ENCODE measurements at places on chromosomes 1 and 21. TPM values are rescaled to one million over a fixed set of nuclear protein-coding genes. Genes with fewer than 3 reads are reported as not detected.

DNA sequence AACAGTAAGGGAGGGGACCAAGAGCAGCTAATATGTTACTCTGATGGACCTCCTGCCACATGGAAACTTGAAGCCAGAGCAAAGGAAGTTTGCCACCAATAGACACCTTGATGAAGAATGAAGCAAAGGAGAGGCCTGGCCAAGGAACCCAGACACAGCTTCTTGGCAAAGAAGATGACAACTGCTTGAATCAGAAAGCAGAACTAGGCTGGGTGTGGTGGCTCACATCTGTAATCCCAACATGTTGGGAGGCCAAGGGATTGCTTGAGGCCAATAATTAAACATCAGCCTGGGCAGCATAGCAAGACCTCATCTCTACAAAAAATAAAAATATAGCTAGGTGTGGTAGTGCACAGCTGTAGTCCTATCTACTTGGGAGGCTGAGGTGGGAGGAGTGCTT is 31.7 kb upstream of the CAPZB start:
- no peak for DNase-seq
- H3K4me1 ChIP-seq, result peaks cover 4% of the 10 kb centered on the region
- no peaks in the 10 kb centered on the region for H3K36me3 ChIP-seq
- no peaks in the 10 kb centered on the region for H3K27me3 ChIP-seq

C1QC gene
- polyA plus RNA-seq, result 27.8 TPM

ZDHHC18 gene
- 6.3 TPM for polyA plus RNA-seq

C8B gene
- 0.25 TPM for polyA plus RNA-seq

GRCh38 chr1:24714859-24715520 is 30.3 kb upstream of the CLIC4 start:
- H3K27ac ChIP-seq, result no peak overlapping the region
- DNase-seq, result no peak
- H3K27me3 ChIP-seq, result no peaks in the 10 kb centered on the region
- no peak overlapping the region for H3K4me3 ChIP-seq
- peaks cover 16% of the 10 kb centered on the region for H3K4me1 ChIP-seq

UBL4B gene
- polyA plus RNA-seq, result not detected

TOR3A gene
- 10.6 TPM for polyA plus RNA-seq

GRCh38 chr1:227218870-227219573 is 99.3 kb downstream of the CDC42BPA start:
- peaks cover 3% of the 10 kb centered on the region for H3K4me1 ChIP-seq
- no peak overlapping the region for H3K4me3 ChIP-seq
- no peaks in the 10 kb centered on the region for H3K27me3 ChIP-seq
- peak; percentile 48 for DNase-seq
- H3K27ac ChIP-seq, result no peak overlapping the region

TMEM82 gene
- polyA plus RNA-seq, result 0.10 TPM

DNA sequence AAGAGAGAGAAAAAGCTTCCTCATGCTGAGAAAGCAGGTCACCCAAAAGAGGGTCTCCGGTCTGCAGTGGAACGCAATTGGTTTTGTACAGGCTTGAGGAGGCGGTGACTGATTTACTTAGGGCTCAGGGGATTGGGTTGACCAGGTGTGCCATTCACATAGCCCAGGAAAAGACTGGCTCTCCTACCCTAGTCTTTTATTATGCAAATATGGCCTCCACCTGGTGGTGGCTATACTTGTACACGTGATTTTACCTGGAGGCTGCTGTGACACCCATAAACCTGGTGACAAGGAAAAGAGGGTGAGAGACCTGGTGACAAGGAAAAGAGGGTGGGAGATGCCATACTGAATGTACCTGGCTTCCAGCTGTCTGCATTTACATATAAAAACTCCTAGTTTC is 49.9 kb downstream of the DNTTIP2 start:
- H3K27ac ChIP-seq, result no peak overlapping the region
- no peaks in the 10 kb centered on the region for H3K36me3 ChIP-seq
- DNase-seq, result no peak
- no peaks in the 10 kb centered on the region for H3K27me3 ChIP-seq

GRCh38 chr1:177817937-177818875 is 151.7 kb downstream of the SEC16B start:
- no peaks in the 10 kb centered on the region for H3K27me3 ChIP-seq
- H3K4me1 ChIP-seq, result no peaks in the 10 kb centered on the region
- H3K36me3 ChIP-seq, result no peaks in the 10 kb centered on the region
- no peak for DNase-seq

GRCh38 chr1:1111516-1112236 is 4.2 kb downstream of the C1orf159 start:
- no peaks in the 10 kb centered on the region for H3K27me3 ChIP-seq
- DNase-seq, result no peak
- H3K27ac ChIP-seq, result no peak overlapping the region
- peaks cover 19% of the 10 kb centered on the region for H3K4me1 ChIP-seq
- peaks cover 24% of the 10 kb centered on the region for H3K36me3 ChIP-seq

GRCh38 chr21:37534431-37534830 is 167.9 kb downstream of the DYRK1A start:
- H3K27me3 ChIP-seq, result peaks cover 41% of the 10 kb centered on the region
- H3K4me1 ChIP-seq, result peaks cover 14% of the 10 kb centered on the region
- no peak overlapping the region for H3K4me3 ChIP-seq
- no peak for DNase-seq
- H3K36me3 ChIP-seq, result no peaks in the 10 kb centered on the region

HES4 gene
- polyA plus RNA-seq, result 29.3 TPM

GRCh38 chr21:42061986-42062235 is 9.2 kb upstream of the UMODL1 start:
- peaks cover 49% of the 10 kb centered on the region for H3K4me1 ChIP-seq
- H3K36me3 ChIP-seq, result no peaks in the 10 kb centered on the region
- no peak for DNase-seq
- H3K4me3 ChIP-seq, result no peak overlapping the region
- no peak overlapping the region for H3K27ac ChIP-seq

DNA sequence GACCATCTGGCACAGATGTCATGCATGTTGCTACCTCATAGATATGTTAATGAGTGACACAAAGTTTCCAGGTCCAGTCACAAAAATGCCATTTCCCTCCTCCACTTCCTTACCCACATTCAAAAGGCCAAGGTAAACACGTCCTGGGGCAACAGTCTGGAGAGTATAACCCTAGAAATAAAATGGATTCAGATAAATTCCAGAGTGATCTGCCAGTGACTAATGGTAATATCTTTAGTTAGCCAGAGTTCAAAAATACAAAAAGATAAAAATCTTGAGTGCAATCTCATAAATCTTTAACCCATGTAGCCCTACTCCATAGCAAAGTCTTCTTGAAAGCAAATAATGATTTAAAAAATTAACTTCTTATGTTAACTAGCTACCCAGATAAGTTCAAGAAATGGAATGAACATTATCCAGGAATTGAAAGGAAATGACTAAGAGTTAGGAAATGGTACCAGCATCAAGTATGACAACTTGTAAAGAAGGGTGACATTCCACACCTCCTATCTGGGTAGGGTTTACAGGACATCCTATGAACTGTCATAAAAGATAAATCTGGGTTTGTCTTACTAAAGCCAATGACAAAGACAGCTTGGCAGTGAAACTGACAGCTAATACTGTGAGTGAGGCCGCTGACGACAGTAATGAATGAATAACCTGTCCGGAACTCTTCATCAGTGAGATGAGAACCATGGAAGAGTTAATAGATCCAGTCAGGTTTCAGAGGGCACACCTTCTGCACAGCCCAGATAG is 18.1 kb downstream of the RGS2 start:
- H3K27ac ChIP-seq, result no peak overlapping the region
- H3K4me3 ChIP-seq, result no peak overlapping the region
- no peaks in the 10 kb centered on the region for H3K36me3 ChIP-seq
- no peaks in the 10 kb centered on the region for H3K27me3 ChIP-seq

DNA sequence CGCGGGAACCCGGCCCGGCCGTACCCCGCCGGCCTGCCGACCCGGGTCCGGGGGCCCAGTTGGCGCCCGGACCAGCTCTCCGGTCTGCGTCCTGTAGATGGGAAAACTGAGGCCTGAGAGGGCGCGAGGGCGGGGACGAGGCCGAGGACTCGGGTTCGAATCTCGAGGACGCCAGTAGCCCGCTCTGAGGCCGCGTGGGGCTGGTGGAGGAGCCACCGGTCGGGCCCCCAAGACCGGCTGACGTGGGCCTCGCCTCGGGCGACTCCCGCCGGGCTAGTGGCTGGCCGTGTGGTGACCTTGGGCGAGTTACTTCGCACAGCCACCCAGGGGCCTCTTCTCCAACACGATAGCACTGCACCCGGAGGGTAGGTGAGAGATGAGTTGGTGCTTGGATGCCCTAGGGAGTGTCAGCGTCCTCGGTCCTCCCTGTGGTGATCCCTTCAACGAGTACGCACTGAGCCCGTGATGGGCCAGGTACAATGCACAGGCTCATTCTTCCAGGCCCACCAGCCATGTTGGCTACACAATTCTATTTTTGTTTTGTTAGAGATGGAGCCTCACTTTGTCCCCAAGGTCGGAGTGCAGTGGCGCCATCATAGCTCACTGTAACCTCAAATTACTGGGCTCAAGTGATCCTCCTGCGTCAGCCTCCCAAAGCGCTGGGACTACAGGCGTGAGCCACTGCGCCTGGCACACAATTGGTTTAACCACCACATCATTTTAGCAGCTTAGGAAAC is 404 bp upstream of the SCMH1 start:
- H3K27me3 ChIP-seq, result no peaks in the 10 kb centered on the region
- no peaks in the 10 kb centered on the region for H3K36me3 ChIP-seq
- no peak for DNase-seq
- H3K4me3 ChIP-seq, result peak overlapping the region; percentile 90

GRCh38 chr21:27567381-27567780 is 600.5 kb upstream of the ADAMTS5 start:
- no peaks in the 10 kb centered on the region for H3K27me3 ChIP-seq
- DNase-seq, result no peak
- no peak overlapping the region for H3K27ac ChIP-seq

DNA sequence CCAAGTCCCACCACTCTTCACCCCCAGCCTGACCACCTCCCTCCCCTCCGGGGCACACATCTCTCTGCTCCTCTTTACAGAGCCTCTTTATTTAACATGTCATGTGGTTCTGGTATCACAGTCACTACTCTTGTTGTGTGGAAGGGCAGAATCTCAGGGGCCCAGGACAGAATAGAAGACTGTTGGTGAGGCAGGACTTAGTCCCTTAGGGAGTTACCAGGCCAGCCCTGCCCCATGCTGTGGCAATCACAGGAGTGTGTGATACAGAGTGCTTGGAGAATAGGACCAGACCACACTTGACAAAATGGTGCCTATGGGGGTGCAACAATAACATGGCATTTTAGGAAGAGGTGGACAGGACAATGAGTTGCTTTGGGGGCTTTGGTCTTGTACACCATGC is 43.0 kb upstream of the CRNN start:
- H3K36me3 ChIP-seq, result no peaks in the 10 kb centered on the region
- H3K27me3 ChIP-seq, result no peaks in the 10 kb centered on the region
- H3K4me1 ChIP-seq, result peaks cover 11% of the 10 kb centered on the region
- no peak for DNase-seq
- no peak overlapping the region for H3K4me3 ChIP-seq

GRCh38 chr21:46424621-46425020 is 34.1 kb upstream of the DIP2A start:
- H3K27ac ChIP-seq, result no peak overlapping the region
- H3K4me1 ChIP-seq, result no peaks in the 10 kb centered on the region
- H3K4me3 ChIP-seq, result no peak overlapping the region

DNA sequence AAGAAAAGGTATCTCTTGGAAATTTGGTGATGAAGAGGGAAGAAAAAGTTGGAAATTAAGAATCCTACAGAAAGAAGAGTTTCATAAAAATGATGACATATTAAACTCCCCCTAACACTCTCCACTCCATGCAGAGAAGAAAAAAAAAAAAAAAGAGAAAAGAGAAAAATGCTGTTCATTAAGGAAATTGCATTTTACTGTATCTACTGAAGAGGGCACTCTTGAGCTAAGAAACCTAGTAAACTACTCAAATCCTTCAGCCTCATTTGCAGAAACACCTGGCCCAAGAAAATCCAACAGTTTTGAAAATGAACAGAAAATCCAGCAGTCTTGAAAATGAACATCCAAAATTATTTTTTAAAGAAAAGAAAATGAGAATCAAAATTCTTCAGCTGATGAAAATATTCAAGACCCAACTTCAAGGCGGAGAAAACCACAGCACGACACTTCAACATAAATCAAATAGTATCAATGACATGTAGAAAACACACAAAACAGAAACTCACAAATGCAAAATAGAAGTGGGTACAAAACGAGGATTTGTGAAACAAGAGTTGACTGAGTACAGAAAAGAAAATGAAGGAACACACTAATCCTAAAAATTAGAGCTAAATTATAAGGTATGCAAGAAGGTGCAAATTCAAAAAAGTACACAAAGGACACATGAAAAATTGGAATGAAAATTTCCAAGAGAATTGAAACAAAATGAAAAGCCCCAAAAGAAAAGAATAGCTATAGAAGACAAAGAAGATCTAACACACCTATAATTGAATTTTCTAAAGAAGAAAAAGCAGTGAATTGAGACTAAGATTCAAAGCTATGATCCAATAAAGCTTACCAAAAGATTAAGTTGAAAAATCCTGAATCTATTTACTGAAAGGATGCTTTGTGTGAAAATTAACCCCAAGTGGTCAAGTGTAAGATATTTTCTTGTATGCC is 73.2 kb upstream of the DNAJC6 start:
- H3K4me3 ChIP-seq, result no peak overlapping the region
- H3K27ac ChIP-seq, result no peak overlapping the region
- H3K36me3 ChIP-seq, result no peaks in the 10 kb centered on the region
- peak; percentile 31 for DNase-seq
- H3K27me3 ChIP-seq, result no peaks in the 10 kb centered on the region

GRCh38 chr1:143698016-143698415 is 273.8 kb downstream of the FAM72C start:
- H3K27ac ChIP-seq, result no peak overlapping the region
- H3K36me3 ChIP-seq, result no peaks in the 10 kb centered on the region
- no peak overlapping the region for H3K4me3 ChIP-seq
- DNase-seq, result peak; percentile 73
- no peaks in the 10 kb centered on the region for H3K4me1 ChIP-seq

DNA sequence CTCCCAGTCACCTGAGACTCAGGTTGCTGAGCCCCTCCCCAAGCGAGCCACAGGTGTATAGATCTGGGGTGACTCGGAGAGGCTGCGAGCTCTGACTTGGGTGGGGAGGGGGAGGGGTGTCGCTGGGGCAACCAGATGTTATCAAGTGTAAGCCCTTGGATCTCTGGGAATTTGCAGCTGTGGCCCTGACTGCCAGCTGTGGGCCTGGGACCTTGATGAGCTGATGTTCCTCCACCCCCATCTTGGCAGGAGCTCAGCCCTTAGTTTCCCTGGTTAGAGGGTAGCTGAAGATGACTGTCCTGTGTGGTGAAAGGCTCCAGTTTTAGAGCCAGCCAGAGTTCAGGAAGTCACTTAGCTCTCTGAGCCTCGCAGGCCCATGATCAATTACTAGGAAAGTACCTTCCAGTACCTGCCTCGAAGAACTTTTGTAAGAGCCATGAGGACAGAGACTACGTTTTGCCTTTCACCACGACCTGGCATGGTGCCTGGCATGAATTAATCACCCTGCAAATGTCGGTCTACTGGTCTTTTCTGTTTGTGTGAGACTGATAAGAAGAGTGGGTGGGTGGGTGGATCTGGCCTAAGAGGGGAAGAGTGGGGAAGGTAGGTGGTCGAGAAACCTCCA is 55.8 kb downstream of the YARS1 start:
- no peak overlapping the region for H3K4me3 ChIP-seq
- H3K27me3 ChIP-seq, result no peaks in the 10 kb centered on the region
- H3K27ac ChIP-seq, result peak overlapping the region; percentile 93
- H3K4me1 ChIP-seq, result peaks cover 84% of the 10 kb centered on the region
- DNase-seq, result peak; percentile 90

Data from stomach (tissue), 19 donors.